ENCODE measurements at places on chromosomes 1 and 21.

DNA sequence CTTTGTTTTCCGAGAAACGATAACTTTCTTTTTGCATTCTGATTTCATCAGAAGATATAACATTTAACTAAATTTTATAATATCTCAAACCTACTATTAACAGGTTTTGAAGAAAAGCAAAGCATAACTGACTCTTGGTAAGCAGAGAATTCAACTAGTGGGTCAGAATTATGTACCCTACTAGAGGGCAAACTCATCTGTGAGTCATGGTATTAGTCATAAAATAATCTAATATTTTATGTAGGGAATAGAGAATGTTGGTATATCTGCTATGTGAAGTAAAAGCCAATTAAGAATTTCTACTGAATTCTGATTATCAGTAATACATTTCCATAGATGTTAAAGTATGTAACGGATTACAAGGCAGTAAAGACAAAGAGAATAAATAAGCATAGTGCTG is 56.8 kb downstream of the USP1 start:
- no peak for DNase-seq

DNA sequence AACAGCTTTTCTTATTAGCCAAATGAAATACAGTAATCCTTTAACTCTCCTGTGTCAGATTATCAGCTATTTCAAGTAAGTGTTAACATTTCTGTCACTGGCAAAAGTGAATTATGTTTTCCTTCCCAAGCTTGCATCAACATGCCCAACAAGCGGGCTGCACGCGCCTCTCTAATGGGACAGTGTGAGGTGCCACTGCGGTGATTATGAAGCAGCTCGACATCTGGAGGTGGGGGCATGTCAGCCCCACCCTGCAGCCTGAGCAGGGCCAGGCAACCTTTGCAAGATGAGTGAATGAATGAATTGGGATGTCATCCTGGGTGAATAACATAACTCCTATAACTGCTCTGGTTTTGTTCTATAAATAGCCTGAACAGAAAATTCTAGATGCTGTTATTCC is 301.4 kb downstream of the ZNF326 start:
- no peak for DNase-seq

GRCh38 chr1:111603979-111604378 is 15.6 kb upstream of the RAP1A start:
- no peak for DNase-seq

- DNase-seq = no peak
Measured at GRCh38 chr1:109275706-109276345, 7.1 kb downstream of the PSRC1 start.

GRCh38 chr21:43926196-43926595 is 61.2 kb downstream of the AGPAT3 start:
- no peak for DNase-seq

GRCh38 chr1:30465096-30465495 is 258.3 kb downstream of the MATN1 start:
- DNase-seq = no peak

- no peak for DNase-seq
Measured at GRCh38 chr1:33327587-33328325, 6.9 kb upstream of the A3GALT2 start.

Data from Calu3 (cell line).